ENCODE measurements at places on chromosomes 3 and 15.

- no peak for DNase-seq
These were observed 23.8 kb downstream of the CYFIP1 start for GRCh38 chr15:22956257-22956977.

- no peak for DNase-seq
These were observed 330.1 kb downstream of the ARPP21 start for GRCh38 chr3:35969406-35969805.

- DNase-seq, result no peak
These were observed 4.5 kb downstream of the THBS1 start for GRCh38 chr15:39585389-39585841.

GRCh38 chr3:127821394-127821793, 921 bp downstream of the MGLL start:
- no peak for DNase-seq

GRCh38 chr15:86162641-86163040, 83.0 kb downstream of the AGBL1 start:
- no peak for DNase-seq

DNA sequence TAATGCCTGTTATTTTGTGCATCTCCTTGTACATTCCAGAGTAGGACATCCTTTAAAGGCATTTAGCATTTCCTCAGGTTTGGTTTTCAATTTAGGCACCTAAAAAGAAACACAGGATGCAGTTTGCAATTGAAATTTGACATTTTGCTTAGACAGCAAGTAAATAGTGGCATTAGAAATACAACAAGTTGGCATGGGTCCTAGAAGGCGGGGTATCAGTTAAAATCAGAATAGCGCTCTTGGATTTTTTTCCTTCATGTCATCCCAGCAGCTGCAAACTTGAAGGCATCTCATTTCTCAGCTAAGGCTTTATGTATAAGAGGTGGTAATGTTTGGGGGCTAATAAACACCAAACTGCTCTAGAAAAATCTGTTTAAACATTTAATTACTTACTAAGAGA, 47.5 kb upstream of the SKOR1 start:
- DNase-seq, result no peak

DNA sequence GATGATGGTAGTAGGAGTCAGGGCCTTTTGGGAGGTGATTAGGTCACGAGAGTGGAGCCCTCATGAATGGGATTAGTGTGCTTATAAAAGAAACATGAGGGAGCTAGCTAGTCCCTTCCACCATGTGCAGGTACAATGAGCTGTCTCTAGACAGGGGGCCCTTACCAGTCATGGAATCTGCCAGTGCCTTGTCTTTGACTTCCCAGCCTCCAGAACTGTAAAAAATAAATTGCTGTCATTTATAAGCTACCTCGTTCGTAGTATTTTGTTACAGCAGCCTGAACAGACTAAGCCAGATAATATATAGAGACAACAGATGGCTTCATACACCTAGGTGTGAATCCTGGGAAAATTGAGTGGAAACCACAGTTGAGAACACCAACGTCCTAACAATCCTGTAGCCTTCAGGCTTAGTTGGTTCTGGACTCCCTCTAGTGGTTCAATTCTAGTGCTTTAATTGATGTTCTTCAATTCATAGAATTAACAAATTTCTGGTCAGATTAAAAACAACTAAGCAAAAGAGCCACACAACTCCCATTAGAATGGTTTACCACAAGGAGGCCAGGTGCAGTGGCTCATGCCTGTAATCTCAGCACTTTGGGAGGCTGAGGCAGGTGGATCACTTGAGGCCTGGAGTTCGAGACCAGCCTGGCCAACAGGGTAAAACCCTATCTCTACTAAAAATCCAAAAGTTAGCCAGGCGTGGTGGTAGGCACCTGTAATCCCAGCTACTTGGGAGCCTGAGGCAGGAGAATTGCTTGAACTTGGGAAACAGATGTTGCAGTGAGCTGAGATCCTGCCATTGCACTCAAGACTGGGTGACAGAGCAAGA, 21.3 kb upstream of the GATM start:
- no peak for DNase-seq

GRCh38 chr15:68512598-68512997, 66.2 kb upstream of the CORO2B start:
- DNase-seq, result no peak

GRCh38 chr3:172856795-172857742, 106.5 kb downstream of the ECT2 start:
- DNase-seq, result no peak

GRCh38 chr3:132087356-132087755, 52.5 kb upstream of the CPNE4 start:
- no peak for DNase-seq

DNA sequence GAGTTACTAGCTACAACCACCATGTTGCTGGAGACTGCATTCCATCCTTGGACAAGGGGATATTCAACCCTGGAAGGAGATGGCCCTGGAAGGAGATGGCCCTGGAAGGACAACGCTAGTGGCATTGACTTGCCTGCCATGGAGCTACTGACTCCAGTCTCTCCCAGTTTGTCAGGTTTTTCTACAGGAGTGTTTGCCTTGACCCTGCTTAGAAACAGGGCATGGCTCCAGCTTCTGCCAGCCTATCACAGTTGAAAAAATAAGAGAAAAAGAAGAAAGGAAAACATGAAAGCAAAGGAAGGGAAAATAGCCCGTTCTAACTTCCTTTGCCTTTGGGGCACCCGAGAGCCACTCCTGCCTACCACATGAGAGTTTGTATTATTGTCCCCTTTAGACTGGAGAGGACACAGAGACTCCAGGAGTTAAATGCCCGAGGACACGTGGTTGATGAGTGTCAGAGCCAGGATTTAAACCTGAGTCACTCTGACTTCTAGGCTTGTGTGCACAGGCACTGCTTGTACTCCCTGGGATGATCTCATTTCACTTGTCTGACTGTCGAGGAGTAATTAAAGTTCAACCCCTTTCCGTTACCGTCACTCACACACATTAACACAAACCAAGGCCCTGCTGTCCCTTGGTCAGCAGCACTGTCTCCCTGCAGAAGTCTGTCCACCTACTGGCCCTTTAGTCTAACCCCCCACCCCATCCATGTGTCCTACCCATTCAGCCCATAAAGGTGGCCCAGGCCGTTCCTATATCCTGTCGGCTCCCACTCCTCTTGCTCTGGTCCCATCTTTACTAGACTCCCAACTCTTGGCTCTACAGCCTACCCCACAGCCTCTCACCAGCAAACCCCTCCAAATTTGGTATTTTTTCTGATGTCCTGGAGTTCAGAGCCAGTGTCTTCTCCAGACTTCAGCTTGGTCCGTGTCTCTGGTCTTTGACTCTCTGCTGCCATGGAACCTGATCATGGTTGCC, 46.1 kb downstream of the C2CD4A start:
- DNase-seq, result no peak

DNA sequence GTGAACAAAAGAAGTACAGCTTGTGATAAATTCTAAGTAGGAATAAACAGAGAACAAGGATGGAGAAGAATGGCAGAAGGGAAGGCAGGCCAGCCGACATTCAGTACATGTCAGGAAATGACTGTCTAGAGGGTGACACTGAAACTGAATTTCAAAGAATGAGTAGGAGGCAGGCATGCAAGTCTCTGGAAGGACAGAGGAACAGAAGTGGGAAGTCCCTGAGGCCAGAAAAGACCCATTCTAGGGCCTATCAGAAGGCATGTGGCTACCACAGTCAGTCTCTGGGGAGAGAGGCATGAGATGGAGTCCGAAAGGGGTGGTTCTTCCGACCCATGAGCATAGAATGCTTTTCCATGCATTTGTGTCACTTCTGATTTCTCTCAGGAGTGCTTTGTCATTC, 243.5 kb upstream of the UBE2E2 start:
- DNase-seq, result no peak

GRCh38 chr3:140051019-140051957, 116.3 kb downstream of the CLSTN2 start:
- no peak for DNase-seq

GRCh38 chr3:71585887-71586809, 2.6 kb upstream of the FOXP1 start:
- no peak for DNase-seq

DNA sequence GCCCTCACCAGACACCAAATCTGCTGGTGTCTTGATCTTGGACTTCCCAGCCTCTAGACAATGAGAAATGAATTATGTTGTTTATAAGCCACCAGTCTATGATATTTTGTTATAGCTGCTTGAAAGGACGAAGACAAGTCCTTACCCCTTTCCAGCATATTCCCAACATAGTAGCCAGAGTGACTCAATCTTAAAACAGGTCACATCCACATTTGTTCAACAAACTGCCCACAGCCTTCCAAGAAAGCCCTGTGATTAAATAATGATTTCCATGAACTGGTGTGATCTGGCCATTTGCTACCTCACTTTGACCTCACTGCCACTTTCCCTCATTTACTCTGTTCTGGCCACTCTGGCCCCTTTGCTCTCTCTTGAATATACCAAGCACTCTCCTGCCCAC, 193.7 kb upstream of the CFAP20DC start:
- no peak for DNase-seq

DNA sequence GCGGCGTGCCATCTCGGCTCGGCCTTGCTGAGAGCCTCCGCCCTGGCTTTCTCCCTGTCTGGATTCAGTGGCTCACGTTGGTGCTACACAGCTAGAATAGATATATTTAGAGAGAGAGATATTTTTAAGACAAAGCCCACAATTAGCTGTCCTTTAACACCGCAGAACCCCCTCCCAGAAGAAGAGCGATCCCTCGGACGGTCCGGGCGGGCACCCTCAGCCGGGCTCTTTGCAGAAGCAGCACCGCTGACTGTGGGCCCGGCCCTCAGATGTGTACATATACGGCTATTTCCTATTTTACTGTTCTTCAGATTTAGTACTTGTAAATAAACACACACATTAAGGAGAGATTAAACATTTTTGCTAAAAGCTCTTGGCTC, 54.1 kb downstream of the PLXNA1 start:
- no peak for DNase-seq

- DNase-seq, result no peak
These were observed 130.6 kb downstream of the IGF1R start for GRCh38 chr15:98778960-98779359.

DNA sequence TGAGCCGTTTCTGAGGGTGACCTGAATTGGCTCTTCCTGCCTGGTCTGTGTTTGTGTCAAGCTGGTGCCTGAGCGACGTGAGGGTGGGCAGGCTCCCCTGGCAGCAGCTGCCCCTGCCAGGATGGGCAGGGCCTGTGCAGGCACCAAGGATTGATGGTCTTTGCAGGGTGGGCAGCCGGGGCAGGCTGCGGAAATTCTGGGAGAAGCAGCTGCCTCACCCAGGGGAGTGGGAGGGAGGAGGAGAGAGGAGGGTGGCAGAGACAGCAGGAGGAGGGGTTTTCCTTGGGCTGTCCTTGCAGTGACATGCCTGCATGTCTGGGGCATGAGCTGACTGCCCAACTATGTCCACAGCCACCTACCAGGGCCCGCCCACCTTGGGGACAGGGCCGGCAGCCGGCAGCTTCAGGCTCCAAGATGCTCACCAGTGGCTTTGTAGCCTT, 27.9 kb upstream of the SLC6A6 start:
- no peak for DNase-seq

- no peak for DNase-seq
These were observed 170.0 kb downstream of the MINAR1 start for GRCh38 chr15:79602180-79602579.

DNA sequence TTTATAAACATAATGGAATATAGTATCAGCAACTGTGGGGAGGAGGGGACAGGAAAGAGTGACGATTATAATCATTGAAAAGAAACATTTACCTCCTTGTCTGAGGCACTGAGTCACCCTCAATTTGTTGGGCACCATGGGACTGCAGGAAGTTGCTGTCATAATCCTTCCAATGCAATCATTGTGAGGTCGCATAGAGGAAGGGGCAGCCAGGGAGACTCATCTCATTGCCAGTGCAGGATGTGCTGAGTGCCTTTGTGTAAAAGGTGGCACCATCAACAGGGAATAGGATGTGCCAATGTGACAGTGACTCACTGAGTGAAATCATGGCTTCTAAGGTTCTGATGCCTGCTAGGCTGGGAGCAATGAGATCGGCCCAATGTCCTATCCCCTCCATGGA, 300.4 kb upstream of the ADAMTS9 start:
- no peak for DNase-seq

DNA sequence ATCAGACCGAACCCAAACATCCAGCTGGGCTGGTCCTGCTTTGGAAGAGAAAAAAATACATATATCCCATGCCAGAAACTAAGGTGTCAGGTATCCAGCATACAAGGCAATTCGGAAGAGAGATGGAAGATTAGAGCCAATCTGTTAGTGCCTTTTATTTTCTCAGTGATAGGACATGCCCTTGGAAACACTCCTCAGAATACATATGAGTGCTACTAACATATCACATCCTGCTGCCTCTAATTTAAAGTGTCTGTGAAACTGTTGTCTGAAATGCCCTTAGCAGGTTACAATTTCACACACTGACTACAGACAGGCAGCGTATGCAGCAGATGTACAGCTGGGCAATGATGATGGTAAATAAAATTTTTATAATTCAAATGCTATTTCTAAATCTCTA, 78.9 kb downstream of the RBPMS2 start:
- no peak for DNase-seq

DNA sequence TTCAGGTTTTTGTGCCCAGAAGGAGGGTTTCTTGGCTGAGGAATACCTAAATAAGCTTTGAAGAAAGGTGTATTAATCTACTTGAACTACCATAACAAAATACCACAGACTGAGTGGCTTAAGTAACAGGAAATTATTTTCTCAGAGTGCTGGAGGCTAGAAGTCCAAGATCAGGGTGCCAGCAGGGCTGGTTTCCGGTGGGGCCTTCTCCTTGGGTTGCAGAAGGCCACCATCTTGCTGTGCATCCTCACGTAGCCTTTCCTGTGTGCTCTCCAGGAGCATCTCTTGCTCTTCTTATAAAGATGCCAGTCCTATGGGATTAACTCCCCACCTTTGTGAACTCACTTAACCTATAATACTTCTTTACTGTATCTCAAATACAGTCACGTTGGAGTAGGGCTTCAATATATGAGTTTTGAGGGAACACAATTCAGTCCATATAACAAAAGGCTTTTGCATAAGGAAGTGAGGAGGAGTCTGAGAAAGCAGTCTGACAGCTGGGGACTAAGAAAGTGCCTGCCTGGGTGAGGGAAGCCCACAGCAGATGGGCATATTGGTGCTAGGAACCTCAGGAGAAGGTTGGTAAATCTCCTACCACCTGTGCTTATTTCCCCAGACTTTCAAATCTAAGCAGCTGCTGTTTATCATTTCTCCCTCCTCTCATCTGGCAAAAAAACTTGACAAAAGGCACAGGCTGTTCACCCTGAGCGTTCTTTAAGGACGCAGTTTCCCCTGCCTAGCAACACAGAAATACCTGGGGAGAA, 89.6 kb upstream of the CBLB start:
- no peak for DNase-seq

DNA sequence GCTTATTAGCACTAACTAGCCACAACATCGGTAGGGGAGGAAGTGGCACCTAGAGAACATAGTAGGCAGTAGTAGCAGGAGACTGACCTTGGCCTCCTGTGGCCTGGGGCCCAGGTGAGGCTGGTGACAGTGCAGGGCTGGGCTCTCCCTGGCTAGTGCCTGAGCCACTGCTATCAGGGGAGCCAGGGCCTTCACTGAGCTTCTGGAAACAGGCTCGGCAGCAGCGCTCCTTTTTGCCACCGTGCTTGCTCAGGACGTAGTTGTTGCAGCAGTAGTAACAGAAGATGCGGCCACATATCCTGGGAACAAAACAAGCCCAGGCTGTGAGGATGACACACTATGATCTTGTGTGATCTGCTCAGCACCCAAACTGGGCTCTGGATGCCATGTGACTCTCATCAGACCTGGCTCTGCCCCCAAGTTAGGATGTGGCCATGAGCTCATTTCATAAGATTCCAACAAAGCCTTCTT, 15.1 kb downstream of the CXCR6 start:
- DNase-seq, result no peak
